ENCODE measurements at places on chromosomes 3 and 15.

- DNase-seq = no peak
These were observed 19.3 kb upstream of the RAB6B start for GRCh38 chr3:133914839-133915600.

- DNase-seq = no peak
These were observed 121.1 kb downstream of the ROBO2 start for GRCh38 chr3:77160931-77161497.

DNA sequence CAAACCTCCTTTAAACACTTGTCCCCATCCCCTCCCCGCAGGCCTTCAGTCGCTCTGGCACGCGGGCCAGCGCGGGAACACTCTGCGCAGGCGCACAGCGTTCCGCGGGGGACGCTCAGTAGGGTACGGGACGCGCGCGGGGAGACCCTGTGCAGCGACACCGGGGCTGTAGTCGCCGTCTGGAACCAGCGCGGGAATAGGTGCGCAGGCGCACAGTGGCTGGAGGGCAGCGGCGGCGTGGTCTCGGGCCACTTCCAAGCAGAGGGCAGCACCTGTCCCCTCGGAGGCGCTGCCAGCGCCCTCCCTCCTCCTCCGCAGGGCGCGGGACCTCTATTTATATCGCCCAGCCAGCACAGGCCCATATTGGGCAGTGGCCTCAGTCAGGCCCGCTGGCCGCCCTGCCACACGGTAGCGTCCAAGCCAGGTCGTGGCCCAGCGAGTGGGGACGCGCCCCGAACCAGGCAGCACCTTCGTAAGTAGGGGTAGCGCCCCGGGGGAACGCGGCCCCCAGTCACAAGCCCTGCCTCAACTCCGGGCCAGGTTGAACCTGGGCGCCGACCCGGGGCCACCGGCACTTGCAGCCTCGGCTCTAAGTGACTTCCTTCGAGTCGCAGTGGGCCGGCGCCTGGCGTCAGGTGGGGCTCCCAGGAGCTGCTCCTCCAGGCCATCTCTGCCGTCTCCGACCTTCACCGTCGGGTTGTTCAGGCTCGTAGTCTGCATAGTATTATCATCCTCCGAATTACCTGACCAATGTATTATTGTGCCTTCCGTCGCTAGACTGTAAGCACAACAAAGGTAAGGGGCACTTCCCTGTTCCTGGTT is at the start of gene KBTBD12:
Gene KBTBD12, plus strand, starts transcription at position 118 of the 822 bp plus-strand sequence. CDS start 7,830 bp downstream, outside the sequence.
- DNase-seq = peak; percentile 67

DNA sequence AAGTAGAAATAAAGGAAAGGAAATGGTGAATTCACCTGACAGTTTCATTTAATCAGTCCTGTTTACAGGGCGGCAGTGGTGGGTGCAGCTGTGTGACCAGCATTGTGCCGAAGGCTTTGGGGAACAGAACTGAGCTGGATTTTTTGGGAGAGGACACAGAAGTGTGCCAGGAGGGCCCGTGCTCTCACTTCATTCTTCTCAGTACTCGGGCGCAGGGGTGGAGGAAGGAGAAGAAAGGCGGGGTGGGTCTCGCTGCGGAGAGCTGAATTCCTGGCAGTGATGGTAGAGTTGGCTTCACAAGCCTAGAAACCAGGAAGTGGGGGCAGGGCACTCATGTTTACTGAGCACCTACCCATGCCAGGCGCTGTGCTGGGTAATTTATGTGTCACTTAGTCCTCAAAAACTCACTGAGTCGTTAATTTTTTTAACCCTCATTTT is 64.6 kb downstream of the CRTC3 start:
- no peak for DNase-seq

GRCh38 chr3:73364517-73364916 is 260.2 kb downstream of the PDZRN3 start:
- DNase-seq = no peak

DNA sequence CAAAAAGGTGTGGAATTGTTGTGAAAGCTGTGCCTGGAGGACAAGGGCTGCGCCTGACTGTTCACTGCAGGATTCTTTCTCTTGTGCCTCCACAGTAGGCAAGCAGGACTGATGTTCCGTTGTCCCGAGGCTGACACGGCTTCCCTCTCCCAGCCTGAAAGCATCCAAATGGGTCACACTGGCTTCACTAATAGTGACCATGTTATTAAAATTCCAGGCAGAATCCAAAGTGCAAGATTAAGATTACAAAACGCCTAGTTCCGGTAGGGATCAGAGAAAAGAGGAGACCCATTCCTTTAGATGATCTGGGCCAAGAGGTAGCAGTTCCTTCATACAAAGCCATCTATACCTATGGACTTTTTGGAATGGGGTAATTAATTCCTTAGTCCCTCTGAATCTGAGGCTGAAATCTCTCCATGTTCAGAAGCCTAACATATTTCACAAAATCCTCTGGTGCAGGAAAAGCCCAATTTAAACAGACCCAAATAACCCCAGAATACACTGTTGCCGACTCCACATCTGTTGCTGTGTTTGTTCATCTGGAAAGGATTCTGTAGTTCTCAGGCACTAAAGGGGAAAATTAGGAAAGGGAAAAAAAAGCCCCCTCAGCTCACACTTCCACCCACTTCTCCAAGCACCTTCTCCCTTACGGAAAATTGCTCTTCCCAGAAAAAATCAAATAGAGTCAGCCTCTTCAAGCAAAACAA is 145.9 kb downstream of the RORA start:
- no peak for DNase-seq

GRCh38 chr15:25655207-25655948 is 207.7 kb downstream of the ATP10A start:
- no peak for DNase-seq

GRCh38 chr15:66786222-66786621 is 84.2 kb downstream of the SMAD6 start:
- no peak for DNase-seq

GRCh38 chr3:122098611-122099010 is 43.4 kb downstream of the CD86 start:
- no peak for DNase-seq

GRCh38 chr3:38171622-38172021 is 6.3 kb downstream of the OXSR1 start:
- peak; percentile 27 for DNase-seq

DNA sequence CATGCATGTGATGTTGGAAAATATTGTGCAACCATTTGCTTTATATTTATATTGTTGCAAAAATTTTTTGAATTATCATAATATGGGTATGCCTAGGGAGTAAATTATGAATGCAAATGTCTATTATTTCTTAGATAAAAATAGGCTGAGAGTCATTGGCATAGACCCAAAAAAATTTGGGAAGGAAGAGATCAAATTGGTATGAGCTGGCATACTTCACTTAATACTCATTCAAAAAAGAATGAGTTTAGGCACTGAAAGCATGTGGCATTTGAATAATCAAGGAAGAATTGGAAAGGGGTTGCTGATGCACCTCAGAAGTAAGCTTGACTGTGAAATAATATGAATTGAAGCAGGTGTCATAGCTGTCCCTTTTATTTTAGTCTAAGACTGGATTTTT is 764.0 kb upstream of the DPPA4 start:
- peak; percentile 9 for DNase-seq
